ENCODE measurements at places on chromosomes 16 and 17.

GRCh38 chr17:40348562-40349476 is 15.7 kb downstream of the GJD3 start:
- DNase-seq, result no peak

- DNase-seq, result no peak
These were observed 16.5 kb downstream of the GLP2R start for GRCh38 chr17:9842057-9842758.

DNA sequence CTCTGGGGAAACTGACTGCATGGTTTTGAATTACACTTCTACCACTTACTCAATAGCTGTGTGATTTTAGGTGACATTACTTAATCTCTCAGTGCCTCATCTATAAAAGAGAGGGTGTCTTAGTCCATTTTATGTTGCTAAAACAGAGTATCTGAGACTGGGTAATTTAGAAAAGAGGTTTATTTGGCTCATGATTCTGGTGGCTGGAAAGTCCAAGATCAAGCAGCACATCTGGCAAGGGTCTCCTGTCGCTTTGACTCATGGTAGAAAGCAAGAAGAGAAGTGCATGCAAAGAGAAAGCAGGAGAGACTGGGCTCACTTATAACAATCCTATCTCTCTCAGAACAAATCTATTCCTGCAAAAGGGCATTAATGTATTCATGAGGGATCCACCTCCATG is 132.4 kb upstream of the IRX5 start:
- no peak for DNase-seq

DNA sequence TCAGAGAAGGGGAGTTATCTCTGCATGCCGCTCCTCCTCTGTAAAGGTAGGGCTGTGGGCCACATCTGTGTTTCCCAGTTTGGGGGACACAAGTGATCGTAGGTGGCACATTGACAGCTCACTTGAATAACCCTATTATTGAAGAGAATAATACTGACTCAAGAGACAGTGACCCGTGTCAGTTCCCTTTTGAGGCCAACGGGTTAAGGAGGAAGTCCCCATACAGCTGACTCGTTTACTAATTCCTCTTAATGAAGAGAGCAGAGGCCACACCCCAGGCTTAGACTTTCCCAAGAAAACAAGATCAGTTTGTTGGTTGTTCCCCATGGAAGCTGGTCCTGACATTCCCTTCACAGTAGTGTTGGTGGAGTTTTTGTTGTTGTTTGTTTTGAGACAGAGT is 33.0 kb downstream of the IL4R start:
- no peak for DNase-seq

- no peak for DNase-seq
These were observed 62.6 kb upstream of the TEKT1 start for GRCh38 chr17:6894206-6894528.

GRCh38 chr17:44653384-44653783 is 2.9 kb upstream of the MEIOC start:
- no peak for DNase-seq

DNA sequence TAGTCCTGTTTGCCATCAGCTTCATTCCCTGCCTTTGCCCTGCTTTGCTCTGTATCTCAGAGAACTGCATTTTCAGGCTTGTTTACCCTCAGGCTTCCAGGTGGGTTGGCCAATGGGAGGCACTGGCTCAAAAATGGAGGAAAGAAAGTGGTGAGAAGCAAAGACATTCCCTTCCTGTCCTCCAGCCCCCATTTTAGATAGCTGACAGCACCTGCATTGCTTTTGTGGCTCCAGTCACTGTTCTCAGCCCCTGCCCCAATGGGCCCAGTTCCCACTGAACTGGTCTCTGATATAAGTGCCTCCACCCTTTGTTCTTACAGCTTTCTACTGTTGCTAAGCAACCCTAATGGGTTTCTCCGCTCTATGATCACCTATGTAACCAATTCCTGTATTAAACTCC is 19.4 kb upstream of the SDK2 start:
- DNase-seq, result no peak

- DNase-seq, result peak; percentile 80
These were observed 8.1 kb upstream of the FLYWCH2 start for GRCh38 chr16:2874912-2875362.

DNA sequence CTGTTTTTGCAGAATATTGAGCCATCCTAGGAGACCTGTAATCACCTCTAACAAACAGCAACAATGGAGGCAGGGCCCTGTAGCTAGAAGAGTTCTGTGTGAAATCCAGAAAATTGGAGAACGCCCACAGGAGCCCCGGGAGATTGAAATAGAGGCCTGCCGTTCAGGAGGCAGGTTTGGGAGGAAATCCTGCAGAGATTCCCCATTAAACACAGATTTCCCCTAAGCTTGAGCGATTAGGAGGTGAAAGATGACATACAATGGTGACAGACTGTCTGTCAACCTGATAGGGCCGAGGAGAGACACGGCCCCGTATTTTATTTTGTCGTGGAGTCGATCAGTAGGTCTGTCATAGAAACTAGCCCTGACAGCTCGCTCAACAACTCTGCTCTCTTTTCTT is 18.2 kb downstream of the CDK5RAP3 start:
- DNase-seq, result no peak

- no peak for DNase-seq
These were observed 392.1 kb downstream of the SOX9 start for GRCh38 chr17:72512649-72513556.

GRCh38 chr17:28702026-28702751 is 9.5 kb downstream of the PROCA1 start:
- no peak for DNase-seq

DNA sequence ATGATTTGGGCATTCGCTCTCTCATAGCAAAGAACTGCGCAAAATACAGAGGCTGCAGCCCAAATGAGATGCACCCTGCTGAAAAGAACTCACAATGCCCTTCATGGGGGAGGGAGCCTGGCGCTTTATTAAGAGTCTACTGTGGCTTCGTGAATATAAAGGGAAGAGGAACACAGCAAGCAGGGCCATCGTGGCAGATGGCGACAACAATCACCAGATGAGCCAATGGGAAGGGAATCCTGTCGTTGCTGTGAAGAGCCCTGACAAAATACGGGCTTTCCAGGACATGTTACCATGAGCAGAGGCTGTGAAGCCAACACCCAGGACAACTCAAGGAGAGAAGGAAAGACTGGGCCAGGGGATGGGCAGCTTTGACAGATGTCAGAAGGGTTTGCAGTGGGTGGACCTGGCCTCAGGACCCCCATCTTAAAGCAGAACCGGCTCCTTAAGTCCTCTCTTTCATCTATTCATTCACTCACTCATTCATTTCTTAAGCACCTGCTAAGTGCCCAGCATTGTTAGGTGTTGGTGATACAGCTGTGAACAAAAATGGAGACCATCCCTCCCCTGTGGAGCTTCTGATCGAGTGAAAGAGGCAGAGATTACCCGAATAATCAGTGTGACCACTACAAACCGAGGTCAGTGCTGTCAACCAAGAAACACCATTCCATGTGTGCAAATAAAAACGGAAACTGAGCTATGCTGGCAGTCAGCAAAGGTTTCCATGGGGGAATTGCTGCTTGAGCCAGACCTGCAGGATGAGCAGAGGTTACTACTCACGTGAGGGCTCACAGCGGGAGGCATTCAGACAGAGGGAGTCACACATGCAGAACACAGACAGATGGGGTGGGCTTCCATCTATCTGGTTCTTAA is 125.8 kb downstream of the DYNLRB2 start:
- no peak for DNase-seq

DNA sequence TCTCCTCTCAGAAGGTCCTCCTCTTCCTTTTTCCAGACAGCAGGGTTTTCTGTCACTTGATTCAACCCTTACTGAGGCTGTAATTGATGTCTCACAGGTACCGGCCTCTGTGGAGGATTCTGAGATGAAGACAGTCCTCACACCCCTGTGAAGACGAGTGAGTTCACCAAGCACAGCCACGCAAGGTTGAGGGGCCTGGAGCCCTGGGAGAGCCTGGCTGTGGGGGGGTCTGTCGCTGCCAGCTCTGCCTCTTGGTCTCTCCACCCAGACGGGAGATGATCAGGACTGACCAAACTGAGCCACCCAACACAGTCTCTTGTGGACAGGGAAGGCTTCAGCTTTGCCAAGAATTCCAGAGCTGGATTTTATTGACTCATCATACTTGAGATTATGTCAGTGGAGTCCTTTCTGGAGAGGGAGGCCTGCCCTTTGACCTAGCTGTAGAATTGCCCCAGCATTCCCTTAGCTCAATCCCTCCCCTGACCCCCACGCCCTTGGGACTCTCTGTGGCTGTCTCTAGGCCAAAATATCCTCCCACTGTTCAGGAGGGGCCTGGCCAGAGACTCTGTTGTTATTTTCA is 51.1 kb upstream of the CRHR1 start:
- DNase-seq, result no peak

DNA sequence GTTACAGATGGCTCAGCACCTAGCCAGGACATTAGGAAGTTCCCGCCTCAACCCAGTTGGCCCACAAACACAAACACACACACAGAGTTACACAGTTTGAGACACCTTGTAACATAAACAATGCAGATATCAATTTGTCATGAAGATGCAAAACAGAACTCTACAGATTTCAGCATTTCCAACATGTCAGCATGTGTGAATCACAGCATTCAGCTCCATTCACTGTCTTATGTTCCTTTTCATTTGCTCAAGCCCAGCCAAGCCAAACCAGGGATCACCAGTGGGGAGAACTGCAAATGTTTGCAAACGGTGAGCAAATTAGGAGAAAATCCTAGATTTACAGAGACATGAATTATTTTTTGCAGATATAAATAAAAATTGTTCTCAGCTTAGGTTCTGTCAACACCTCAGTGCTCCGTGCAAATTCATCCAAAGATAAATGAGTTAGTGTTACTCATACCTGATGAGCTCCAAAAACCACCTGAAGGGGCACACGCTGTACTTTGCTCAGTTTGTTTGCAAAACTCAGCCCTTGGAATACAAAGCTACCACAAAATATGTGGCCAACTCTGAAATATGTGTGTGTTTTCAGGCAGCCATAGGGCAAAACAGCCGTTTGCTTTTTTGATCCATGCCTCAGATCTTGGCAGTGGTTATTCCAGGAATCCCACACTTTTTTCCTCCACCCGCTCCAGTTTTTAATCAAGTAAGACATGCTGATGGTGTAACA is 16.3 kb upstream of the COX10 start:
- DNase-seq, result no peak

- DNase-seq, result no peak
These were observed 37.3 kb upstream of the AXIN2 start for GRCh38 chr17:65598746-65599145.

DNA sequence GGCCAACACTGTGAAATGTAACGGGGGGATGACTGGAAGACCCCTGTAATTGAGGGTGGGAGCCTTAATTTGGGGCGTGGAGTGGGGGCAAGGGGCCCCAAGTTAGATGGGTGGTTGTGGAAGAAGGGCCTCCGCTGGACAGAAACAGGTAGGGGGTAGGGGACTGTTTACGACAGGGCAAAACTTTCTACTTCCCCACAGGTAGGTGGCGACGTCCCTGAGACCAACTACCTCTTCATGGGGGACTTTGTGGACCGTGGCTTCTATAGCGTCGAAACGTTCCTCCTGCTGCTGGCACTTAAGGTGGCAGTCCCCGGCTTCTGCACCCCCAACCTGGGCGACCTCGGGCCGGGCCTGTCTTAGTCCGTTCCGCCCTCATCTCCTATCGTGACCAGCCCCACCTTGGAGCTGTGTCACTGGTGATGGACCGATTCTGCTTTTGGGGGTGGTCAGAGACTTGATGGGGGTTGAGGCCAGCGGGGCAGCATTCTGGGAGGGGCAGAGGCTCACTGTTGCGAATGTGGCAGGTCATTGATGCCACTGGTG is 6.8 kb downstream of the PPP4C start:
- DNase-seq, result no peak

GRCh38 chr16:56311208-56312027 is 113.9 kb downstream of the AMFR start:
- DNase-seq, result no peak

DNA sequence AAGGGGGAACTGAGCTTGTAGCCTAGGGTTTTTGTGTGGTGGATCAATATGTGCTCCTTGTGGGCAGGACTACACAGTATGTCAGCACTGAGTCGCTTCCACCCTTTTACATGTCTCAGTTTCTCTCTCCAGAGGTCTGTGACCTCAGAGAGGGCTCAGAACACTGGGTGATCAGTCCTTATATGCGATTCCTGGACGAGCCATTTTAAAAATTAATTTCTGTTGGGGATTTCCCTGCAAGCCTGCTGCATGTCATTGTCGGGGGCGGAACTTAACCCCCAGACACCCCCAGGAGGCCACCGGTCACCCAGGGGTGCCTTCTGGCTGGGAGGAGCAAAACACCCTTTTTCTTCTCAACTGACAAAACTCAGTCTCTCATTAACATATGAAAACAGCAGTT is 14.1 kb downstream of the DHRS7B start:
- no peak for DNase-seq

- peak; percentile 90 for DNase-seq
These were observed 997 bp upstream of the CDH11 start for GRCh38 chr16:65122724-65123395.

DNA sequence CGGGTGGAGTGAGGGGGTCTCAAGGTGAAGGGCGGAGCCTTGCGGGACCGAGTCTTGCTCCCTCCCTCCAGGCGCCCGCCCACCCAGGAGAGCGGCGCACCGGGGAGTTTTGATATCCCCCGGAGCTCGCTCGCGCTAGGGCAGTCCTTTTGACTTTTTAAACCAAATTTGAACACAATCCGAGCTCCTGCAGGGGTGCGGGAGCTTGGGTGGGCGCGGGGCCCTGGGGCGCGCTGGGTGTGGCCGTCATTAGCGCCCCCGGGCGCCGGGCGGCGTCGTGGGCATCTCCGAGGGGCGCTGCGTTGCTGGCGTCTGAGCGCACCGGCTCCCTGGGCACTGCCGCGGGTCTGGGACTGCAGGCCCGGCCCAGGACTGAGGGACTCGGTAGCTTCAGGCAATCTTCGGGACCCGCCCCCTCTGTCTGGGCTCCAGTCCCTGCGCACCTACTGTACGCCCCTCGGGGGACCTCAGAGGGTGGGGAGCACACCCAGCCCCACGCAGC is 10.9 kb downstream of the MAF start:
- no peak for DNase-seq

DNA sequence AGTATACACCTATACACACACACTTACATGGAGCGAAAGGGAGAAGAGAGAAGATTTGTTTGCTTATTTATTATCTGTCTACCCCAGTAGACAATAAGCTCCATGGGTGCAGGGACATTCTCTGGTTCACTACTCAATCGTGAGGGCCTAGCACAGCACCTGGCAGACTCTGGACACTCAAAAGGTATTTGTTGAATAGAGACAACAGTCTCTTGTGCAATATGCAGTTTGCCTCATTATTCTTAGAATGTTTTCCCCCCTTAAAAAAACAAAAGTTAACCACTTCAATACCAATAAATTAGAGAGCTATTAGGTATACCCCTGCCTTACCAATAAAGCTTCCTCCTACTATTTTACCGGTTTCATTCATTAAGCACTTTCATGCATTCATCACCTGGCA is 2.0 kb downstream of the AKAP10 start:
- no peak for DNase-seq

Data from right forelimb (tissue), 1 donor.